ENCODE measurements at places on chromosomes 4 and X.

DNA sequence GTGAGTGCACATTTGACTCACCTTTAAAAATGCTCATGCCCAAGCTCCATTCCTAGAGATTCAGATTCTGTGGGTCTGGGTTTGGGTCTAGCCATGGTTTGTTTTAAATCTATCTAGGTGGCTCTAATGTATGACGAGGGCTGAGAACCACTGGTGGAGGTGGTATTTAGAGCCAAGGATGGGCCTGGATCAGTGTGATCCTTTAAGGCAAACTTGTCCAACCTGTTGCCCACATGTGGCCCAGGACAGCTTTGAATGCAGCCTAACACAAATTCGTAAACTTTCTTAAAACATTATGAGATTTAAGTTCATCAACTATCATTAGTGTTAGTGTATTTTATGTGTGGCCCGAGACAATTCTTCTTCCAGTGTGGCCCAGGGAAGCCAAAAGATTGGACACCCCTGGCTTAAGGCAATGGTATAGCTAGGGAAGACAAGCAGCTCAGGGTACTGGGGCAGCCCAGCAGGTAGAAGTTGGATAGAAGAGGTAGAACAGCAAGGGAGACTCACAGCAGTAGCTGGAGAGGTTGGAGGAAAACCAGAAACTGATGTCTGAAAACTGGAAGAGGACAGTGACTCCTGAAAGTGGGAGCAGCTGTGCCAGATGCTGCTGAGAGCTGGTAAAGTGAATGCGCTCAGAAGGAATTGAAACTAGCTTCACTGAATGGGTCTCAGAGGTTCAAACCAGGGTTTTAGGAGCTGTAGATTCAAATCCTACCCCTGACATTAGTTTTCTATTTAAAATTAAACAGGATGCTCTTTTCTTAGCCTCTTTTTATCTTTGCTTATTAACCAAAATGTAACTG, 18.2 kb downstream of the ADD1 start:
- no peak for DNase-seq

- DNase-seq, result no peak
Observed at GRCh38 chr4:124936427-124936826, 223.9 kb upstream of the ANKRD50 start.

DNA sequence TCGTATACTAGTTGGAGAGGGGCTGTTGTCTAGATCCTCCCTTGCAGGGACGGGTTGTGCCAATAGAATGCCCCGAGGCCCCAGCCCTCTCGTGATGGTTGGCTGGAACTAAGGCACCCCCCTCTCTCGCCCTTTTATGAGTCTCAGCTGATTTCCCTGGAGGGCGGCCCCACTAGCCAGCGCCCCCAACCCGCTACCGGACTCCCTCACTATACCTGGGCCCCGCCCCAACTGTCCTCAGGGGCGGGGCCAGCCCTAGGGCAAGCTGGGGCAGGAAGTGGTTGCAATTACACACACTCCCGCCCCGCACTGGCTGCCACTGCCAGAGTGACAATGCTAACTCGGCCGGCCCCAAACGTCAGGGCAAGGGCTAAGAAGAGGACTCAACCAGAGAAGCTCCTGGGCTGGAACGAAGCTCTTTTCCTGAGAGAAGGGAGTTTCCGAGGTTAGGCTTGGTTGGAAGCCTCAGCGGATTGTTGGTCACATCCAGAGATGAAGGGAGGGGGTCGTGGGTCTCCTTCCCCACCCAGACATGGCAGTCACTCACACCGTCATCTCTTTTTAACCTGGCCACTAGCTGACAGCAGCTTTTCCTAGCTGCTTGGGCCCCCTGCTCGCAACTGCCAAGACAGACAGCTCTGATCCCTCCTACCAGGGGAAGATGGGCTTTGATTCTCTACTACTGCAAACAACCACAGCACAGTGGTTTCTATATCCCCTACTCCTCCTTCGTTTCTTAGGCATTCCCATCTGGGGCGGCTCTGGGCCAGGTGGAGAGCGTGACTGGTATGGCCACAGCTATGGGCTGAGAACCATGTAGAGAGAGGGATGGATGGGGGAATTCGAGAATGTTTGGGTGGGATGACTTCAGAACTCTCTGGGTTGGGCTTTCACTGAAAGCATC, 21.0 kb upstream of the BCORL1 start:
- DNase-seq, result no peak

GRCh38 chr4:173912384-173912783, 371.1 kb downstream of the FBXO8 start:
- no peak for DNase-seq

DNA sequence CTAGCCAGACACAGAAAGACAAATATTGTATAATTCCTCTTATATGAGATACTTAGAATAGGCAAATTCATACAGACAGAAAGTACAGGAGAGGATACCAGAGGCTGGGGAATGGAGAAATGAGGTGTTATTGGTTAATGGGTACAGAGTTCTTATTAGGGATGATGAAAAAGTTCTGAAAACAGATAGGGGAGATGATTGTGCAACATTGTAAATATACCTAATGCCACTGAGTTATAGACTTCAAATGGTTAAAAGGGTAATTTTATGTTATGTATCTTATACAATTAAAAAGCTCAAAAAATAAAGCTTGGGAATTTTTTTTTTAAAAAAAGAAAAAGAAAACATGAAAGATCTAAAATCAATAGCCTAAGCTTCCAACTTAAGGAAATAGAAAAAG, 98.8 kb upstream of the TECRL start:
- no peak for DNase-seq

- no peak for DNase-seq
Observed at GRCh38 chr4:125518281-125518680, 203.5 kb downstream of the FAT4 start.

DNA sequence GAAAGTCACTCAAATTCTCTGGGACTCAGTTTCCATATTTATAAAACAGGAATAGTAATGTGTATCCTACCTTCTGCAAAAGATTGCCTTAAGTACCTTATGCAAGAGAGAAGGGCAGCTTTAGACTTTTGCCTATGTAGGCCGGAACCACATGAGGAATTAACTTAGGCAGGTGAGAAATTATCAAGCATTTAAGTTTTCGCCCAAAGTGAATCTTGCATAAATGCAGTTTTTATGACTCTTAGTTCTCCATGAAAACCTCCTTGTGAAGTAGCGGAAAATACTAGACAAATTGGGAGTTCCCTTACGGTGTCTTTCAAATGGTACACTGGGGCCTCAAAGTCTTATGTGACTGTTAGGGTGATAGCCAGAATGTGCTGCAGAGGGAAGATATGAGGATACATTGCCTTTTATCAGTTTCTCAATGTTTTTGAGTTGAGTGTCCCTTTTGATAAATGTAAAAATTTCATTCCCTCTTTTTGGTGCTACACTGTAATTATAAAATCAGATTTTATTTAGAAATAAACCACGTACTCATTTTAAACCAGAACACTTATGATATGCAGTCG, 2.6 kb downstream of the SH2D1A start:
- DNase-seq, result no peak

DNA sequence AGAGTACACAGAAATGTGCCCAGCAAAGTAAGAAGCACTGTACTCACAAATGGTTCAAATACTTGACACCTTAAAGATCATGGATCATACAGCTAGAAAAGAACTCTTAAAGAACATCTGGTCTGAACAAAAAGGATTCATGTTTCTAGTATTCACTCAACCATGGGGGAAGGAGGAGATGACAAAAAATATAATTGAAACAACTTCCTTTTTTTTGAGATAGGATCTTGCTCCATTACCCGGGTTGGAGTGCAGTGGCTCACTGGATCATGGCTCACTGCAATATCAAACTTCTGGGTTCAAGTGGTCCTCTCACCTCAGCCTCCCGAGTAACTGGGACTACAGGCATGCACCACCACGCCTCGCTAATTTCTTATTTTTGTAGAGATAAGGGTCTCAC, 6.0 kb downstream of the DHX15 start:
- no peak for DNase-seq

- peak; percentile 56 for DNase-seq
Observed at GRCh38 chr4:47002580-47002979, 9.2 kb upstream of the GABRA4 start.

DNA sequence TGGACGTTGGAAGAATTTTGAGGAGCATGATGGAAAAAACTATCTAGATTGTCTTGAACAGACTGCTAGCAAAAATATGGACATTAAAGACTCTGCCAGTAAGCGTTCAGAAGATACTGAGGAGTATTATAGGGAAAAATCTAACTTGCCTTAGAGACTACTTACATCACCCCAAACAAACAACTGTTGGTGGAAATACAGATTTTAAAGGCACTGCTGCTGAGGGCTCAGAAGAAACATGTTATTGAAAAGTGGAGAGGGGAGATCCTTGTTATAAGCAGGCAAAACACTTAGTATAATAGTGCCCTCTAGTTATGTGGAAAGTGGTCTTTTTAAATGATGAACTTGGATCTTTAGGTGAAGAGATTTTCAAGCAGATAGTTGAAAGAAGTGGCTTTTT, 29.2 kb downstream of the MAD2L1 start:
- DNase-seq, result no peak

- DNase-seq, result no peak
Observed at GRCh38 chr4:164876700-164877324, at the start of gene APELA. APELA (plus strand) TSS chr4:164877178; CDS start chr4:164877332, 154 bp downstream.

- peak; percentile 66 for DNase-seq
Observed at GRCh38 chr4:25817059-25817681, 45.6 kb downstream of the SEL1L3 start.

- no peak for DNase-seq
Observed at GRCh38 chrX:10990418-10990817, 120.7 kb upstream of the HCCS start.

GRCh38 chrX:48918643-48919340, at the start of gene PIM2:
PIM2 (minus strand) TSS chrX:48919024; CDS start chrX:48918834, 190 bp downstream.
- DNase-seq, result peak; percentile 73

- no peak for DNase-seq
Observed at GRCh38 chrX:19793471-19793870, 93.9 kb downstream of the SH3KBP1 start.

- no peak for DNase-seq
Observed at GRCh38 chr4:64771149-64771548, 361.9 kb upstream of the TECRL start.

DNA sequence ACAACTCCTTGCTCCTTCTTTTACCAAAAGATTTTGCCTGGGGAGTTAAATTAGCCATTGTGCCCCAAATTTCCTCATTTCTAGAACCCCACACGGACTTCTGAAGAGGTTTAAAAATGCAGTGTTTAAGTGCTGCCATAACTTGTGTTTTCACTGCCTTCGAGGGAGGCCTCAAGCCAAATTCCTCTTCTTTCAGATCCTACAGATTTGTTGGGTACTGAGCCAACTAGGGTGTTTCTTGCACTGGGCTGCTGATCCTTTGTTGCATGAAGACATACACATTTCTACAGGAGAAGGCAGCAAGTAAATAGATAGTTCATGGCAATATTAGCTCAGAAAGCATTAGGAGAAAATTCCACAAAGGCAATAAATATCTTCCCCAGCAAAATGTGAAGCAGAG, 43.8 kb downstream of the GLRA2 start:
- DNase-seq, result no peak

DNA sequence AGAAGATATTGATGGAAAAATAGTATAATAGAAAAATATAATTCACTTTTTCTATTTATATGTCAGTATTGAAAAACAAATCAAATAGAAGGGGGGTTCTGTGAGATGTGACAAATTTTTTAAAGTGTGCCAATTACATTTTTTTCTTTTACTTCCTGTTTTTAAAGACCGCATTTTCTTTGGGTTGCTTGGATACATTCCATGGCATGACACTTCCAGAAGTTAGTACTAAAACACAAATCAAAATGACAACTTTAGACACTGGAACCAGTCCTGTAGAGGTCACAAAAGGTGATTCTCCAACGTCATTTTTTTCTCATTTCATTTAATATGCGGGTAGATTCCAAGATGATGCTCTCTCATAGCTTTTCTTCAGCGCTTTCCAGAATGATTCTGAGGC, 116.2 kb upstream of the GNPDA2 start:
- no peak for DNase-seq
